T follicular helper cell (primary cell): ENCODE measurements at places on chromosomes 12 and 14.

GRCh38 chr12:26113181-26113654 lies 11.6 kb downstream of the BHLHE41 start:
- no peak for DNase-seq

DNA sequence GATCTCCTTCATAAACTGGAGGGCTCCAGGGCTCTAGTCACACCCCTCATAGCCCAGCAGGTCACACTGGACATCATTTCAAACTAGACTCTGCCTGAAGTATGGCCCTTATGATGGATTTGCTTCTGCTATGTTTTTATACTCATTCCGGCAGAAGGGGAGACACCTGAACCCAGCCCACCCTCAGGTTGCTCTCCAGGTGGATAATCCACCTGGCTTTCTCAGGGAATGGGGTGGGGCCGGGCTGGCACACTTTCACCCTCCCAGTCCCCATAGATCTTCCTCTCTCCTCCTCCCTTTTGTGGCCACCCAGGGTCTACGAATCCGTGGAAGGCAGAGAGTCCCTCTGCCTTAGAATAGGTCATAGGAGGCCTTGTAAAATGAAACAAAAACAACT lies 9.8 kb upstream of the KRT73 start:
- DNase-seq, result no peak

DNA sequence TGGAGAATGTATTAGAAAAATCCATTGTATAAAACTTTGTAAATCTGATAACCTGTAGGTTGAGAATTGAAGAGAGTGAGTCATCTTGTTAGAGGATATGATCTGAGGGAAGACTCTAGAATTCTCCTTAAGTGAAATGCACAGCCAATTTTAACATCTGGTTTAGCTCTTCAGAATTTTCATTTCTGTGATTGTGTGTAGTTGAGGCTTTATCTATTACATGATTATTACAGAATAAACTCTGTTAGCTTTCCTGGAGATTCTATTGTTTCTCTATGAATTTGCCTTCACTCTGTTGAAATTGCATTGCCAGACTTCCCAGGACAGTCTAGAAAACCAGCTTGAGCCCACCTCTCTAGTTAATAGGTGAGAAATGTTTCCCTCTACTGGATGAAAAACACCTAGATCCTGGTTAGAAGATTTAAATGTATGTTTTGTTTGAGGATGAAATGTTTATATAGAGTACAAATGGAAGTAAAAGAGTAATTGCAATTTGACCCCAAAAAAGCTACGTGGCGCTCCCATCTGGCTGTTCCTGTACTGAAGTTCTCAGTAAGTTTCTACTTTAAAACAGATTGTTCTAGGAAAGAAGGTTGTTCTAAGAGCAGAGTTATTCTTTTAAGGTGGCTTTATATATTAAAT lies 2.9 kb downstream of the NUDT4 start:
- DNase-seq, result no peak

- no peak for DNase-seq
Observed at GRCh38 chr14:60575008-60575407, 66.1 kb downstream of the SIX6 start.

- DNase-seq, result no peak
Observed at GRCh38 chr12:59792647-59793046, 196.8 kb downstream of the SLC16A7 start.

DNA sequence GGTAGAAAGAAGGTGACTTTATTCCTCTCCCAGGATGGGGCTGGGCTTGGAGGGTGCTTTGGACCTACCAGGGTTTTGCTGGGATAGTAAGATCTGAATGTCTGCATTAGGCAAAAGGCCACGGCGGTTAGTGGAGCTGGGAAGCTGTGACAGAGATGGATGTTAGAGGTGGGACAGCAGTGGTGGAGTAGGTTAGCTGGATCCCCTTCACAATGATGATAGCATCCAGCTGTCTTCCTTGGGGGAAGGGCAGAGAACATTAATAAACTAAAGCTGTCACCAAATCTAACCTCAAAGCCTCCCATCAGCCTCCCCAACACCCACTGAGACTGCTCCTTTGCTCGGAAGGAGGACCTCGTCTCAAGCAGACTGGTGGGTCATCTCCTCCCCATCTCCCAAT lies 104.8 kb downstream of the GPATCH2L start:
- no peak for DNase-seq

- DNase-seq, result no peak
Observed at GRCh38 chr12:90683871-90684270, 271.1 kb downstream of the CCER1 start.

GRCh38 chr12:75551477-75551876 lies 40.1 kb upstream of the KRR1 start:
- no peak for DNase-seq

DNA sequence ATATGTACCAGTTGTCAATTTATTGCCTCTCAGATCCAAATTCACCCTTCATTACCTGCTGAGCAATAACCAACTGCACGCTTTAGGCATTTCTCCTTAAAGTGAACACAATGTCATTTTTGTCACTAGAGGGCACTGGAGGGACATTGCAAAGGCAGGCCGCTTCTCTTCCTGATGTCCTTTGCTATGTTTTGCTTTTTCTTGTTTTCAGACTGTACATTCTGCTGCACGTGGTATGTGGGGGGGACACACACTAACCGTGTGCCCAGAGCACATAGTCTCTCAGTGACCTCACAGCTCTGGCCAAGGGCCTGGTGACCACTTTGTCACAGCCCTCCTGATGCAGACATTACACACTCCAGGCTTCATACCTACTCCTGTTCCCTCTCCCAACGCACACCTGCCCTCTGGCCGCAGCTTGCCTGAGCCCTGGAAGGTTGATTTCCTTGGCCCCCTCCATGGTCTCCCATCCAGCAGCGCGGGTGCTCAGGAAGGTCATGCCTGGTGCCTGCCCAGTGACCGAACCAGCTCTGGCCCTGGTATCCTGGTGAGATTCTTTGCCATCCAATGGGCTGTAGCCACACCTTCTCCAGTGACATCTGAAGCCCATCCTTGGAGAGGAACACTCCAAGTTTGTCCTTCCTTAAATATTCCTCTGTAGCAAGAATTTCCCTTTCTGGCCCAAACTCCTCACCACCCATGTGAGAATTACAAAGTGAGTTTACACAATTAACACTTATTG lies 39.9 kb downstream of the MYO1H start:
- no peak for DNase-seq

GRCh38 chr12:58174316-58174715 lies 232.9 kb downstream of the ATP23 start:
- DNase-seq, result no peak

GRCh38 chr14:51424561-51425251 lies 184.7 kb downstream of the TMX1 start:
- DNase-seq, result no peak

- DNase-seq, result no peak
Observed at GRCh38 chr12:58433959-58434358, 486.3 kb downstream of the LRIG3 start.

- no peak for DNase-seq
Observed at GRCh38 chr12:63826006-63826585, 18.4 kb upstream of the SRGAP1 start.

DNA sequence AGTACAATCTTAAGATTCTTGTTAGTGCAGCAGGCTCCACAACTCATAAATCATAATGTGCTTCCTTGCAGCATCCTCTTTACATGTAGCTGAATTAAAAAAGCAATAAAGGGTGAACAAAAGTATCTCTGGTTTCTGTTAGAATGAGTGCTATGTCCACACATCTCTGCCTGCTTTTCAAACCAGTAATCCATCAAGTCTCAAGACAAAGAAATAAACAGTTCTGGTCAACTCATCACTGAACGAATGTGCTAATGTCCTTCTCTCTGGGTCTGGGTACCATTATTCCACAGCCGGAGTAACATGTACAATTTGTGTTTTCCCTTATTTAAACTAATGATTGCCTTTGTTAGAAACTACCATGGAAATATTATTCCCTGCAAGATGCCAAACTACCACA lies 273.0 kb upstream of the USP15 start:
- no peak for DNase-seq

GRCh38 chr12:130136509-130137039 lies 25.7 kb upstream of the FZD10 start:
- no peak for DNase-seq

DNA sequence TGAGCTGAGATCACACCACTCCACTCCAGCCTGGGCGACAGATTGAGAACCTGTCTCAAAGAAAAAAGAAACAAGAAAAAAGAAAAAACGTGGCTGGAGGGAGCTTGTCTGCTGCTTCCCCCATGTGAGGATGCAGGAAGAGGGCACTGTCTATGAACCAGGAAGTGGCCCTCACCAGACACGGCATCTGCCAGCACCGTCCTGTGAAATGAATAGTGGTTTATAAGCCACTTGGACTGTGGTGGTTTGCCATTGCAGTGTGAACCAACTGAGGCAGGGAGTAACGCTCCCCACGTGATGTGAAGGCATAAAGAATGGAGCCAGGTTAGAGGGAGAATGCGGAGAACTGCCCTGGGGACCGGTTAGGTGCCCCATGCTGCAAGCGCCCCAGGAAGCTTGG lies 4.5 kb upstream of the BRF1 start:
- no peak for DNase-seq

- no peak for DNase-seq
Observed at GRCh38 chr14:76262641-76263040, 110.9 kb downstream of the GPATCH2L start.

DNA sequence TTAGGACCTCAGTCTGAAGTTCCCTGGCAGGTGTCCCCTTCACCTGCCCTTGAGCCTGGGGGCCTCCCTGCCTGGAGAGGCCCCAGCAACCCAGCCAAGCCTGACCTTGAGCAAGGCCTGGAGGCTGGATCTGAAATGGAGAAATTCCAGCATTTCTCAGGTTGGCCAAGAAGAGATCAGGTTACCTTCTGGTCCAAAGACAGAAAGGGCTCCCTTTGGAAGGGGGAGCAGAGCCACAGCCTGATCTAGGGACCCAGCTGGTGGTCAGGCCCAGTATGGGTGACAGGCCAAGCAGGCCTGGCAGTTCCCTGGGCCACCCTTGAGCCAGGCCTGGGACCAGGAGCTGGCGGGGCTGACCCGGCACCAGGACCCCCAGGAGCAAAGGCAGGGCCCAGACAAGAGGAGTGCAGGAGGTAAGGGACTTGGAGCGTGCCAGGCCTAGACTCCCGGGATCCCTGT lies 82.8 kb downstream of the TNFAIP2 start:
- no peak for DNase-seq

GRCh38 chr14:65566820-65567522 lies 154.4 kb downstream of the FUT8 start:
- DNase-seq, result no peak

GRCh38 chr12:126558219-126558618 lies 1493.0 kb downstream of the AACS start:
- DNase-seq, result no peak

- DNase-seq, result no peak
Observed at GRCh38 chr12:47899466-47899865, 5.3 kb downstream of the VDR start.
